Activated CD4-positive, alpha-beta memory T cell treated with anti-CD3 and anti-CD28 coated beads for 36 hours (primary cell): ENCODE measurements at places on chromosomes 13 and 19.
A peak's percentile ranks its signal among the peaks of the same experiment; 100 is the strongest.

DNA sequence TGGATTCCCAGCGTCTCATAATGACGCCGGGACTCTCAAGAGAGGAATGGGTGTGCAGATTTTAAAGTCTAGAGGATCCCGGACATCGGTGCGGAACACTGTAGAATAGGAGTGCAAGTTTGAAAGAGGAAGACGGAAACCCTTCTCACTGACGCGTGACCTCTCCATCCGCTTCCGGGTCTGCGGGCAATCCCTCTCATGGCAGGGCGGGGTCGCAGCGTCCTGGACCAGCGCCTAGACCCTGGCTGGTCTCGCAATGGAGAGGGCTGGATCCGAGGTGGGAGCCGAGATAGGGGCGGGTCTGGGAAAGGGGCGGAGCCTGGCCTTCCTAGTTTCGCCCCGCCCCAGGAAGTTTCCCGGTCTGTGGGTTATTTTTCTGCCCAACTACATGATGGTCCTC lies 4.6 kb upstream of the ZNF845 start:
- peak; percentile 31 for DNase-seq

GRCh38 chr19:38734426-38735256 lies 9.6 kb downstream of the CAPN12 start:
- DNase-seq, result peak; percentile 60

GRCh38 chr19:42206871-42207755 lies 10.4 kb downstream of the DEDD2 start:
- DNase-seq, result no peak

- DNase-seq, result no peak
Measured at GRCh38 chr19:2550431-2551171, 74.7 kb downstream of the GADD45B start.

DNA sequence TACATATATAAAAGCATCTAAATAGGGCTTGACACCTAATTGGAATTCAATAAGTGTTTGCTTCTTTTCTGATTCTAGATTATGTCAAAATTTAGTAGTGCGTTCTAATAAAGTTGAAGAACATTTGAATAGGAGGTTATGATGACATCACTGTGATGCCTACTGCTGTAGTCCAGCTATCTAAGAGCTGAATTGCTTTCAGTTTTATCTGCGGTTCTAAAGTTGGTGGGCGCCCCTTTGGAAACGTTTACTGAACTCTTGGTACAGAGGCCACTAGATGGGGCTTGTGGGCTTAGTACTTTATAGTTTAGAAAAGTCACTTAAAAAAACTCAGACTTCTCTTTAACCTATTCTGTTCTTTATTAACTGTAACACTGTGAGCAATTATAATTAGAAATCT lies 776.9 kb downstream of the GPC5 start:
- no peak for DNase-seq

DNA sequence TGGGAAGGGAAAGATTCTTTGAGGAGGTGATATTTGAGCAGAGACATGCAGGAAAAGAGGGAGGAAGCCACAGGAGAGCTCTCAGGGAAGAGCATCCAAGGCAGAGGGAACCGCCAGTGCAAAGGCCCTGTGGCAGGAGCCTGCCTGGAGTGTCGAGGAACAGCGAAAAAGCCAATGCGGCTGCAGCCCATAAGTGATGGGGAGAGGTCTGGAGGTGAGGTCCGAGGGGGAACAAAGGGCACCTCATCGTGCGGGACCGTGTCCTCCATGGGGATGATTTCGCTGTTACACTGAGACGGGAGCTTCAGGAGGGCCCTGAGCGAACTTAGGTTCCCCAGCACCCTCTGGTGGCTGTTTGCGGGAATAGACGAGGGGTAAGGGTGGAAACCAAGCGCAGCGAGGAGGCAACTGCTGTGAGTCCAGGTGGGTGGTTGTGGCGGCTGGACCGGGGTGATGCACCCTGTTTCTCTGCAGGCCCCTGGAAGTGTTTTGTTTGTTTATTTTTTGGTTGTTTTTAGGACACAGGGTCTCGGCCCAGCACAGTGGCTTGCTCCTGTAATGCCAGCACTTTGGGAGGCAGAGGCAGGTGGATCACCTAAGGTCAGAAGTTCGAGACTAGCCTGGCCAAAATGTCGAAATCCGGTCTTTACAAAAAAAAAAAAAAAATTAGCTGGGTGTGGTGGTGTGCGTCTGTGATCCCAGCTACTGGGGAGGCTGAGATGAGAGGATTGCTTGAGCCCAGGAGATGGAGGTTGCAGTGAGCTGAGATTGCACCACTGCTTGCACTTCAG lies 5.9 kb upstream of the EHD2 start:
- DNase-seq, result peak; percentile 88

DNA sequence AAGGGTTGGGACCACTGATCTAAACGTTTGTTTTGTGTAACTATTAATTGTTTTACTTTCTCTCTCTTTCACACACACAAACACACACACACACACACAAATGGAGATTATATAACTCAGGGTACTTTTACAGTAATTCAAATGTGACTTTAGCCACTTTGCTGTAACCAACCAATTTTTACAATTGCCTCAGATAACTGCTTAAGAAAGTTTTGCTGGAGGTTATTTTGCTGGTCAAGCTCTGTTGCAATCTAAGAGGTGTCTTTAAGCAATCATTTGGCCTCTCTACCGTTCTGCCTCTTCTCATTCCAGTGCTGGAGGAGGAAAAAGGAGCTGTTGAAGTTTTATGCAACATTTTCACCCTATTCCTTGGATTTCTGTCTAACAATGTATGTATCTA lies 63.0 kb downstream of the TBC1D4 start:
- DNase-seq, result no peak

- no peak for DNase-seq
Measured at GRCh38 chr13:37225414-37226070, 120.1 kb upstream of the CSNK1A1L start.

GRCh38 chr13:100836711-100837110 lies 162.1 kb upstream of the TMTC4 start:
- DNase-seq, result no peak

- peak; percentile 21 for DNase-seq
Measured at GRCh38 chr19:11574689-11575088, 2.8 kb downstream of the ACP5 start.

DNA sequence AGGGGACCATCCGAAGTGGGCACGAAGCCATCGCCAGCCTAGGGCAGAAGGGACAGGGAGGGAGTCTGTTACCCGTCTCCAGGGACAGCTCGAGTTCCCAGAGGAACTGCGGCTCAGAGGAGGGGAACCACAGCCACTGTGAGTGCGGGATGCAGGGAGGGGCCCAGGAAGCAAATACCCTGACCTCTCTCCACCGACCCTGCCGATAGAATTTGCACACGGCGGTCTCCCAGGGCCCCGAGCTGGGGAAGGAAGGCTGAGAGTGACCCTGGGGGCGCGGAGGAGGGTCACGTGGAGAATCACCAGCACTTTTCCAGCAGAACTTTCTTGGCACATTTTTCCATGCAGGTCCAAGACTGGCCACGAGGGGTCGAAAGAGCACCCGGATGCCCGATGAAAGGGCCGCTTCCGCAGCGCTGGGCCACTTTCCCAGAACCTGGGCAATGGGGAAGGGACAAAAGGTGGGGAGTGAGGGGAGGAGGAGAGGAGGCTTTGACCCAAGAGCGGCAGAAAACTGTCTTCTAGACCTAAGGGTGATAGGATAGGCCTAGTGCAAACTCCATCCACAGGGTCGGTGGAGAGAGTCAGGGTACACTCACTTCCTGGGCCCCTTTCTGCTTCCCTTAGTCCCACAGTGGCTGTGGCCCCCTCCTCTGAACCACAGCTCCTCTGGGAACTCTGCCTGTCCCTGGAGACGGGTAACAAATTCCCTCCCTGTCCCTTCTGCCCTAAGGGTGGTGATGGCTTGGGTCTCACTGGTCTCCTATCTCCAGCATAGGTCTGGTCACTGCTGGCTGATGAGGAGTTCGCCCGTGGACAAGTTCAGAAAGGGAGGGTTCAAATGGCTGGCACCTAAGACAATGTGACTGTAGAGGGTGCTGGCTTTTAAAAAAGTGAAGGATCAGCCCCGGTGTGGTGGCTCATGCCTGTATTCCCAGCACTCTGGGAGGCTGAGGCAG lies 5.3 kb upstream of the GPR4 start:
- peak; percentile 65 for DNase-seq

DNA sequence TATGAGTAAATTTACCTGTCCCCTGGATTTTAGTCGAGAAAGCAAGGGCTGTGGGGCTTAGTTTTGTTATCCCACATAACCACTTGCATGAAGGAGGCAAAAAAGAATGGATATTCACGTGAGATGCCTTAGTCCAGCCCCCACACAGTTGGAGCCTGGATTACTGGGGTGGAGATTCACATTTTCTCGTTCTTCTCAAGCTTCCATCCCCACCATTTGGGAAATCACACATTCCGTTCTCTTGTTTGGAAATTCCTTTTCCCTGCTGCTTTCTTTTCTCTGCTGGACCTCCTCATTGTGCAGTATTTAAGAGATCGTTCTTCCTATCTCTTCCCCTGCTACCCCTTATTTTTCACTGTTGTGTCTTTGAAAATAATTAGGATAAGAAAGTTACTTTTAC lies 45.1 kb upstream of the FARP1 start:
- no peak for DNase-seq

GRCh38 chr13:113724016-113724758 lies 34.8 kb upstream of the TMEM255B start:
- no peak for DNase-seq

DNA sequence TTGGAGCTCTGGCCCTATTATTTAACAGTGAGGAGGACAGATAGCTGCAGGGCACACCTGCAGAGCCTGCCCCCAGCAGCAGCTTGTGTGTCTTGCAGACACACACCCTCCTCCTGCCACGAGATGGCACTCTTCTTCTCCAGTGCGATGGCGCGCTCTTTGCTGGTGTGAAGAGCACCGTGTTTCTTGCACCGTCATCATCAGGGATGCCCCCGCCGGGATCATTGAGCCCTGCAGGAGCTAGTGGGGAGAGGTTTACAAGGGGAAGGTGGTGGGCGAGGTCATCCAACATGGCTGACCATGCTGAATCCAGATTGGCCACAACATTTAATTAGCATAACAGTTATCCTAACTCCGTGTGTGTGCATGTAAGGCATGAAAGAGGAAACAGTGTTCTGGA lies 105.6 kb downstream of the RAB20 start:
- peak; percentile 78 for DNase-seq

GRCh38 chr19:51549533-51550324 lies 18.3 kb upstream of the SIGLEC6 start:
- no peak for DNase-seq

DNA sequence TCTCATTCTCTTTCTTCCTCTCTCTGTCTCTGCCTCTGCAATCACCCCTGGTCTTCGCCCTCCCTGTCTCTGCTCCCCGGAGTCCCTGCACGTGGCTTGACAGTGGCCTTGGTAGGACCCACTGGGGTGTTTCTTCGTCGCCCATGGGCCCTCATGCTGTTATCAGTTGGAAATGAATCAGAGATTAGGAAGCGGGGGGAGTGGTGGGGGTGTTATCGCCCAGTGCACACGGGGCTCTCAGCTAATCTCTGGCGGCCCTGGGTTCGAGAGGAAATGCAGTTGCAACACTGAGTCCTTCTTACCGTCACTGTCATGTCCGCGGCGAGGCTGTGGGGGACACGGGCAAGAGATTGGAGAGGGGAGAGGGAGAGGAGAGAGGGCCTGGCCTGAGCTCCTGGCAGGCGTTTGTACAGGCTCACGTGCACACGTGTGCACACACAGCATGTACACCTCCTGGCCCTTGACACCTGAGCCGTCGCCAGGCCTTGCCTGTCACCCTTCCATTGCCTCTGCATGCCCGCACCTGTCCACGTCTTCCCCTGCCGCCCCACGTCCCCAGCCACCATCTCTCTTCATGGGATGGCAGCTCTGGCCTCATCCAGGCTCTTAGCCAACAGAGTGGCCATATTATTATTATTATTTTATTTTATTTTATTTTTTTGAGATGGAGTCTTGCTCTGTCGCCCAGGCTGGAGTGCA lies 37.8 kb upstream of the SLC7A10 start:
- DNase-seq, result no peak

DNA sequence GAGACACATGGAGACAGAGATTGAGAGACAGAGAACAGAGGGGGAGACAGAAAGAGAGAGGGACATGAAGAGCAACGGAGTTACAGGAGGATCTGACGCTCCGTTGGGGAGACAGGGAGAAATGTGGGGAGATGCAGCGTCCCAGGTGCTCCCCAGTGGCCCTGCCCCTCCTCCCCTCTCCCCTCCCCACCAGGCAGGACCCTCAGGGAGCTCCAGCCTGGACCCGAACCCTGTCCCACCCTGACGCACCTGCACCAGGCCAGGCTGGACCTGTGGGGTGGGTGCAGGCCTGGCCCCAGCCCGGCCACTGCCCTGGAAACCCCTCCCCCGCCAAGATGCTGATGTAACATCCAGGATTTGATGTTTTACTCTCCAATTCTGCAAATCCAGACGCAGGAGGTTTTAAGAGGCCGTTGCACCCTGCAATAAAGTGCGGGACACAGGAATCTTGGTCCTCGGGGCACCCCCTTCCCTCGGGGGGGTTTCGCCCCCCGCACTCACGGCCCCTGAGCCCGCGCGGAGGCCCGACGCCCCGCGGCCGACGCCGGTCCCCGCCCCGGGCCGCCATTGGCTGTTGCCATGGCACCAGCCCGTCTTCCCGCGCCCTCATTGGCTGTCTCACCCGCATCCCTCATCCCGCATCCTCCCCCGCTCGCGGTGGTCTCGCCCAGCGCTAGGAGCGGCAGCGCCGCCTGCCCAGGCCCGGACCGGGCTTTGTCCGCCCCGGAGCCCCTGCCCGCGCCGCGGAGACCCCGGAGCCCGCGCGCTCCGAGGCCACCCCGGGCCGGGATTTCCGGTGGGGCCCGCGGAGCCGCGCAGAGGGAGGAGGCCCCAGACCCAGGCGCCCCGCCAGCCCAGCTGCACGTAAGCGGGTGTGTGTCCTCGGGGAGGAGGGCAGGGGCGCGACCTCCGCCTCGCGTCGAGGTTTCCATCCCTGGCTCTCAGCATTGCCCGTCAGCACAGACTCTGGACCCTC lies at the start of gene APC2:
APC2 (plus strand) TSS at position 655 of the 976 bp plus-strand sequence. CDS start 2,881 bp downstream, outside the sequence.
- DNase-seq, result no peak

DNA sequence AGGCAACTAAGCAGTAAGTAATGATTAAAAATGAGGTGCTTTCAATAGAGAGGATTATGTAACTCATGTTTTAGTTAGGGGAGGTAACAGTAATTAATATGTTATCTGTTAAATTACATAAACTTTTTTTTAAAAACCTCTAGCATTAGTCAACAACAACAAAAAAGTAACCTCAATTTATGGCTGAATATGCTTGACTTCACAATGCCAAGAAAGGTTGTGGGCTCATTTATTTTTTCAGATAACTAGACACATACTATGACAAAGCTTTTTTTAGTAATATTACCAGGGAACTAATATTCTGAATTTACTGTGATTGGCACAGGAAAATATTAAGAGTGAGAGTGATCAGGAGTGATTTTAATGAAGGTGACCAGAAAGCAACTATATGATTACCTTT lies 54.9 kb downstream of the KCNRG start:
- no peak for DNase-seq

DNA sequence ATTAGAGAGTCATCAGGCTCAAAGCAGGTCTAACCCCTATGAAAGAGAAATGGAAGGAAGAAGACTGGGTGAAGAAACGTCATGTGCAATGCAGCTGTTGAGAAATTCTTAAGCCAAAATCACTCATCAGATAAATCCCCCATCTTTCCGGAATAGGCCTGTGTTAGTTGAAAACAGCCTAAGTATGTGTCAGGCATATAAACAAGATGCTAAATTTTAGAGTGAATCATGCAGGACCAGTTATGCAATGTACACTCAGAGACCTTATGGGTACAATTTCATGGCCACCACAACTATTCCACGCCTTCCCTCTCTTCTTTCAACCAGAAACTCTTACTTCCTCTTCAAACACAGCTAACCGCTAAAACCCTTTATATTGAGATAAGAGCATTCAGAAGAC lies 717.7 kb upstream of the ATXN8OS start:
- no peak for DNase-seq
